ENCODE measurements at places on chromosomes 12 and 14.

GRCh38 chr12:128524439-128524838 is 257.5 kb downstream of the TMEM132C start:
- no peak for DNase-seq

GRCh38 chr12:79375050-79375449 is 315.7 kb downstream of the PAWR start:
- no peak for DNase-seq

DNA sequence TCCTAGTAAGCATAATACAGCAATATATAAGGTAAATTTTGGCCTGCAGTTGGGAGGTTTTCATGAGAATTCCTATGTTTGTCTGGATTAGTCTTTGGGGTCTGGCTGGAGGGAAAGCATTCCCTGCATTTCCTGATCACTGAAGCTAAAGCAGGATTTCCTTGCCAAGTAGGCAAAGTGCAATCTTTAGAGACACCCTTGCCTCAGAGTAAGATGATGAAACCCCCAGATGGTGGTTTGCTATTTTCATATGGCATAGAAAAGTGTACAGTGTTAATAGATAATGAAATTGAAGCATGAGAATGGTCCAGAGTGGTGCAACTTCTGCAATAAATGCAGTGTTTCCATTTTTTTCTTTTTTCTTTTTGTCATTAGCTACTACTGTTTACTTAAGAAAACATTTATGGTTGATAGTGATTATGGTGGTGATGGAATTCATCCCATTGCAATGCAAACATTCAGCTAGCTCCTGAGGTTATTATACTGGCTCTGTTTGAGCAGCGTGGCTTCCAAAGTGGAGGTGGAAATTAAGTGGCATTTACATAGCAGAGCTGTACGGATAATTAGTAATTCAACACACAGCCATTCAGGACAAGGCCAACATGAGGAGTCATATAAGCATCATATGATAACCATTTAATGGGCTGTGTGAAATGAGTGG is 276.3 kb downstream of the DUSP6 start:
- DNase-seq, result no peak

DNA sequence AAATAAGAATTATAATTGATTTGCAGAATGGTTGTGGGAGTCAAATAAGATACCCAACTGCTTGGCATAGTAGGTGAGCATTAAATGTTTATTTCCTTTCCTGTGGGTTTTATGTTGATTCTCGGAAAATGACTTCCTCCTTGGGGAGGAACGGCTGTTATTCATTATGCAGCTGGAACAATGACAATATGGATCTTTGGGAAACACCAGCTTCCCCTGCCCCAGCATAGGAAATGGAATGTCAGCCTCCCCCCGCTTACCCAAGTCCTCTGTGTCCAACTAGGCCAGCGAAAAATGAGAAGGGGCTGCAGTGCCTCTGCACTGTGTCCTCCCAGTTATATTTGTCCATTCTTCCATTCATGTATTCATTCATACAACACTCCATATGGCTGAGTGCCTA is 11.7 kb upstream of the CCDC177 start:
- DNase-seq, result no peak

DNA sequence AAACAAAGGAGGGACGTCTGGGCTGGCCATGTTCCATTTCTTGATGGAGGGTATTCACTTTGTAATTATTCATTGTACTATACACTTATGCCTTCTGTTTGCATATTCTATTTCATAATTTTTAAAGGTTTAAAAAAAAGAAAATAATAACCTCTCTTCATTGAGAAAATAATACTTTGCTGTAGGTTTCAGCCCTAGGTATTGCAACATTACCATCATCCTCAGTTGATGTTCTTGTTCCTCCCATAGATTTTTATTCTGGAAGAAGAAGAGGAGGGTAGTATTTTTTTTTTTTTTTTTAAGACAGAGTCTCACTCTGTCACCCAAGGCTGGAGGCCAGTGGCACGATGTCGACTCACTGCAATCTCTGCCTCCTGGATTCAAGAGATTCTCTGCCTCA is 54.7 kb downstream of the PHLDA1 start:
- no peak for DNase-seq

DNA sequence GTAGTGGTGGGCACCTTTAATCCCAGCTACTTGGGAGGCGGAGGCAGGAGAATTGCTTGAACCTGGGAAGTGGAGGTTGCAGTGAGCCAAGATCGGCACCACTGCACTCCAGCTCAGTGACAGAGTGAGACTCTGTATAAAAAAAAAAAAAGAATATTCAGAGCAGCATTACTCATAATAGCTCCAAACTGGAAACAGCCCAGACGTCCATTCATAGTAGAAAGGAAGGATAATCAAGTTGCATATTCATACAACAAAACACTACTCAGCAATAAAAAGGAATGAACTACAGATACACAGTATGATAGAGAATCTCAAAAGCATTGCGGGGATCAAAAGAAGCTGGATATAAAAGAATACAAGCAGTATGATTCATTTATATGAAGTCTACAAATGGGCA is 19.1 kb downstream of the TMEM30B start:
- no peak for DNase-seq

GRCh38 chr12:1836854-1837421 is 16.6 kb downstream of the LRTM2 start:
- DNase-seq, result no peak

- no peak for DNase-seq
Measured at GRCh38 chr12:74337951-74338350, 199.7 kb upstream of the ATXN7L3B start.

DNA sequence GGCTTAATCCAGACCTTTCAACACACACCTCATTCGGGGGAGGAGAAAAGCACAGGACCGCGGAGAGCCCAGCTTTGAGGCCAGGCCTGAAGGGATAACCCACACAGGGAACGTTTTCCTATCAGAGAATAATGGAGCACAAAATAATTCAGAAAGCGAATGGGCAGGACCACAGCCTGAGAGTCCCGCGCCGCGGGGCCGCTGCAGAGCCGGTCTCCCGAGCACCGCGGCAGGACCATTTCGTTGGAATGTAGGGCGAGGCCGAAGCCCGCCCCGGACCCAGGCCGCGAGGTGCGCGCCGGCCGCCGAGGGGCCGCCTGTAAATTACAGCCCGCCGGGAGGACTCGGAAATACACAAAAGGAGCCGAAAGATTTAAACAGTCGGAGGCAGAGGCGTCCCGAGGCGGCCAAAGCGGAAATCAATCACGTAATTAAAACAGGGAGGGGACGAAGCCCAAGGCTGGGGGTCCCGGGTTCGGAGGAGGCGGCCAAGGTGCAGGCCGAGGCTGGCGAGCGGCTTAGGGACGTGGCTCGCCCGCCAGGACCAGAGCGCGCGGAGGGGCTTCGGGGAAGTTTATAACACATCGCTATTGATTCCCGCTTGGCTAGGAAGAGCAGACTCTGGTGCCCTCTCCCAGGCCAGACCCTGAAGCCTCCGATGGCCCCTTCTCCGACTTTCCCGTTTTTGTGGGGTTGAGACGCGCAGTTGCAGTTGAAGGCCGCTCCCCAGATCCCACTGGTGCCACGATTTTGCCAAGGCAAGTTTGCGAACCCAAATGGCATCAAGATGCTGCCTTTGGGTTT is 6.3 kb upstream of the HOXC4 start:
- no peak for DNase-seq

- DNase-seq, result no peak
Measured at GRCh38 chr12:104480826-104481440, 24.2 kb downstream of the CHST11 start.

DNA sequence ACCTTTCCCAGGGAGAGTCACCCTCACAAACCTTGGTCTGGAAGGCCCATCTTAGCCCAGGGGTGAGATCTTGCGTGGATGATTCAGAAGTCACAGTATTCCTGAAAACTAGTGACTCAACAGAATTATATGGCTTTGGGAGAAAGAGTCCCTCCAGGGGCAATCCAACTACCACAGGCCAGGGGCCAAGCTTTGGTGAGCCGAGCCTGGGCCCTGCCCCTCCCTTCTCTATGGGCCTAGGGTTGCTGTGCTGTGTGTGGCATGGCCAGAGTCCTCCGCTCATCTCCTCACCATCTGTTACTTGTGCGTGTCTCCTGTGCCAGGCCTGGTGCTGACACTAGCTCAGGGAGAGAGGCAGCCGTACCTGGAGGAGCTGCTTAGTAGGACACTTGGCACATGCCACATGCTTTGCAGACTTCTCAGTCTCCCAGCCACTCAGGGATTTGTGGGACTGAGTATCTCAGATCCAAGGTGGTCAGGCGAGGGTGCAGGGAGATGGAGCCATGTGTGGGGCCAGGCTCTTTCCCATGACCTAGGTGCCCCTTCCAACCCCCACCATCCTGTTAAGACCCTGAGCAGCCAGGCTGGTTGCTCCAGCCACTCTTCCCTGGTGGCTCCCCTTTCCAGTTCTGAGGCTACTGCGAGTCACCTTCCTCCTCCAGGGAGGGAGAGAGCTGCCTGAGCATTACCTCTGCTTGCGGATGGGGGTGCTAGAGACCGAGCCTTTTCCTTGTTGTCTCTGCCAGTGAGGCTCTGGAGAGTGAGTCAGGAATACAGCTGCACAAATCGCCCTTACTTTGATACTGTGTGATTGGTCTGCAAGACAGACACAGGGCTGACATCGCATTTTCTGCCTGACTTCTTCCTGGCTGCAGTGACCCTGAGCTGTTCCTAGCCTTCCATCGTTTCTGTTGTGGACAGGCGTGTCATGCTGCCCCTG is 94.1 kb downstream of the SLC25A47 start:
- no peak for DNase-seq

- DNase-seq, result no peak
Measured at GRCh38 chr12:27840229-27840999, 60.4 kb upstream of the MANSC4 start.

- no peak for DNase-seq
Measured at GRCh38 chr14:90201344-90201743, 55.0 kb upstream of the PSMC1 start.

GRCh38 chr12:125029761-125030358 is 35.4 kb upstream of the AACS start:
- no peak for DNase-seq

DNA sequence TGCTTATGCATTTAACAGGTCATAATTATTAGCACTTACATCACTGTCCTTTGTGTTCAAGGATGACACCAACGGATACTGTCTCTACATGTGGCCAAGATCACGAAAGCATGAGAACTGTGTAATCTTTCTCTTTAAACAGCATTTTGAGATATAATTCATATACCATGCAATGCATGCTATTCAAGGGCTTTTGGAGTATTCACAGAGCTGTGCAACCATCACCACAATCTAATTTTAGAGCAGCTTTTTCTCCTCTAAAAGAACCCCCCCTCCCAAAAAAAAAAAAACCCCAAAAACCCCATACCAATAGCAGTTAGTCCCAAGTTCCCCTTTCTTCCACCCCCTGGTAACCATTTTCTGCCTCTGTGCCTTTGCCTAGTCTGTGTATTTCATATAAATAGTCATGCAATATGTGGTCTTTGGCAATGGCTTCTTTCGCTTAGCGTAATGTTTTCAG is 60.6 kb downstream of the SPRING1 start:
- DNase-seq, result no peak

All from stimulated activated CD4-positive, alpha-beta T cell treated with anti-CD3 and anti-CD28 coated beads, TNF-alpha, amount 100 ng/mL, for 48 hours (primary cell).